ENCODE measurements at places on chromosomes 4 and X. TPM values are rescaled to one million over a fixed set of nuclear protein-coding genes. Genes with fewer than 3 reads are reported as not detected.

GRCh38 chr4:109319156-109319555, 16.7 kb upstream of the COL25A1 start:
- no peak for DNase-seq

DNA sequence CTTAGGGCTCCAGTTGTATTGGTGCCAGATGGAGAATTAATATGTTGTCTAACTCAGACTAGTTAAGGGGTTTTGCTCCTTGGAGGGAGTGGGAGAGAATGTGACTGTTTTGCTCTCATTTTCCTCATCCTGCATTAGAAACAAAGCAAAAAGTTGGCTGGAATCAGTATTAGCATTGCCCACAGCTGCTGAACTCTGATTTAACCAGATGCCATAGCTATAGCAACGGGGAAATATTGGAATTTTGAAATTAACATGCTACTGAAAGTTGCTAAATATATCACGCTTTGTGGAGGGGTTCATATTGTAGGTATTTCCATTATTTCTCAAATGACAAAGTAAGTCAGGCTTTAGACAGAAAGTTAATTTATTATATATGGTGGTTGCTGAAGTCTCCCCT, 66.7 kb upstream of the EOLA2 start:
- no peak for DNase-seq

DNA sequence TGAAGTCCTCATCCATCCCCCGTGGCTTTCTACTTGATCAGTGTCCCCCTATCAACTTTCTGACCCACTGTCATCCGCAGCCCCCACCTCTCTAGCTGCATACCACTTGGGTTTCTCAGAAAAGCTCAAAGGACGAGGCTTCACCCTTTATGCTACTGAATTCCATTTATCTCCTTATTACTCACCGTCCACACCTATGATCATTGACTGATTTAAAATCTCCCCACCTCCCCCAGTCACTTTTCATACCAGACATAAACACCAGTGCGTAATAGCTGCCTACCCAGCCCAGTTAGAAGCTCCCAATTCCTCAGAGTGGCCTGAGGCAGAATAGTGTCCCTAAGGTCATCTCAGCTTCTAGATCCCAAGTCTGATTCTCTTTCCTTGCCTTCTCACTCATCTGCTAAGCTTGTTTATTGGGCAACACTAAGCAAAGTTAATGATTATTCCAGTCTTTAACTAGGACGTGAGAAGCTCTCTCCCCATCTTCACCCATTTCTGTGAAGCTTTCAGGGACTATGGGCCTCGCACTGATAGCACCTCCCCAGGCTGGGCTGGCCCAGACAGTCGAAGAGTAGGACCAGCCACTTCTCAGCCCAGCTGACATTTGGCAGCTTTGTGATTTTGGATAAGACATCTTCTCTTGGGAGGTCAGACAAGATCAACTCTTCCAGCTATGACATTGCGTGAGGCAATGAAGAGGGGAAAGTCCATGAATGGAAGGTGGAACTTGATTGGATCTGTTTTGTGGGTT, 7.2 kb upstream of the DDX60L start:
- DNase-seq: no peak

- no peak for DNase-seq
Measured at GRCh38 chr4:159504684-159505083, 401.8 kb downstream of the RAPGEF2 start.

DNA sequence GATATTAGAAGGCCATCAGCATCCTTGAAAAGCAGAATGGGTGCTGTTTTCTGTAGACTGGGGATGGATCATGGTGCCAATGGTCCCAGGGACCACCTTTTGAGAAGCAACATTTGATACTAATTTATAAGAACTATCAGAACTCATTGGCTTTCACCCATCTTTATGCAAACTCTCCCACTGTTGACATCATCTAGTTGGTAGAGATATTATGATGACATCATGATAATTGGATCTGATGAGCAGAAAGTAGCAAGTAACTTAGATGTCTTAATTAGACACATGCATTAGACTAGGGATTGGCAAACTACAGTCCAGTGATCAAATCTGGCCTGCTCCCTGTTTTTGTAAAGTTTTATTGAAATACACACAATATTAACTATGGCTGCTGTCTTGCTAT, 181.0 kb downstream of the DCHS2 start:
- DNase-seq: no peak

DUSP9 gene
- polyA plus RNA-seq: 235 TPM

GRCh38 chr4:57766341-57766740, 656.2 kb upstream of the IGFBP7 start:
- DNase-seq: no peak

GRCh38 chr4:134708616-134709015, 507.0 kb upstream of the PABPC4L start:
- no peak for DNase-seq

- DNase-seq: peak; percentile 9
Measured at GRCh38 chrX:107659768-107660167, 31.5 kb downstream of the PRPS1 start.

- no peak for DNase-seq
Measured at GRCh38 chr4:81214144-81214880, 710 bp downstream of the PRKG2 start.

GRCh38 chr4:18440527-18441202, 419.1 kb upstream of the LCORL start:
- no peak for DNase-seq

TEX13C gene
- not detected for polyA plus RNA-seq

GRCh38 chr4:176906709-176907108, 114.0 kb upstream of the VEGFC start:
- no peak for DNase-seq
